NCI-H1048 (cell line): ENCODE measurements at places on chromosomes 1 and 21.
A peak's percentile ranks its signal among the peaks of the same experiment; 100 is the strongest.

DNA sequence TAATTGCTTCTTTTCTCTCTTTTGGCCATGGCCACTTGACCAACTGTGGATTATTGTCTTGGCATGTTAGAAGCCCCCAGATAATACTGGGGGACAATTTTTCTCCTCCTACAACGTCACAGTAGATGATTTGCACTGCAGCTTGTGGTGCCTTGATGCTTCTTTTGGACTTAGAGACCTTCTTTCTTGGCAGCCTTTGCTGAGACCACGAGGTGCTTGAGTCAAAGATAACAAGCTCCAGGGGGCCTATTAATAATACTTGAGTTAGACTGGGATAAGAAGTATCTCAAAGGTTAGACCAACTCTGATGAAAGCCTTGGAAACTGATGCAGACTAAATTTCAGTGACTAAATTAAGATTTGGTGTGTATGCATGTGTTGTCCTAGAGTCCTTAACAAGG is 3.2 kb downstream of the PPP1R12B start:
- DNase-seq: no peak

- DNase-seq: no peak
These were observed 78.2 kb downstream of the RNF220 start for GRCh38 chr1:44483089-44483874.

GRCh38 chr1:172774561-172774960 is 115.7 kb downstream of the FASLG start:
- no peak for DNase-seq

GRCh38 chr1:46466477-46467182 is 23.0 kb upstream of the DMBX1 start:
- DNase-seq: no peak

DNA sequence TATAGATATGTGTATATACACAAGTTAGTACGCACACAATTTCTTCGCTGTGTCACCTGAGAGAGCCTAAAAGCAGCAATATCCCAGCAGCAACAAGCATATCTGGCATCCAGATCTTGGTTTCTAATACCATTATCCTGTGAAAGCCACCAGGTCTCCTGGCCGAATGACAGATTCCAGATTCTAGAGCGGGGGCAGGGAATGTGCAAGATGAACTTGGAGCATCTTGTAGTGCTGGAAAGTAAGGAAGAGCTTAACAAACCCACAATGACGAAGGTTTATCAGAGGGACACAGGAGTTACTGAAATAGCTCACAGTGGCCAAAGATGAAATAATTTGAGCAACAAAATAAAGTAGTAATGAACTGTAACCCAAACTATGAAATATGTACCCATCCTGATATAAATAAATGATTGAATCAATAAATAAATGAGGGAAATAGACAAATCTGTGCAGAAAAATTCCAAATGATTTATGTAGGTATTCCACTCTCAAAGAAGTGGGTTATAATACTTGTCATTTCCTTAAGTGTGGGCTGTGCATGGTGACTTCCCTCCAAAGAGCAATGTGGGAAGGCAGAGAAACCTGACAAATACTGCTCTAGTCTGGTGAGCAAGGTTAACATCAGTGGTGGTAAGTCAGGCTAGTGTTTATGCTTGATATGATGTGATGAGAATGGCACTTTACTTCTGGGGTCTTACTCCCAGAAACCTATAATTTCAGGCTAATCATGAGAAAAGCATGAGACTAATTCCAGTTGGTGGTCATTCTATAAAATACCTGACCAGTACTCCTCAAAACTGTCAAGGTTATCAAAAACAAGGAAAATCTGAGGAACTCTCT is 67.9 kb downstream of the LRRC8D start:
- DNase-seq: no peak

GRCh38 chr1:228749765-228750164 is 14.5 kb downstream of the RHOU start:
- DNase-seq: no peak

DNA sequence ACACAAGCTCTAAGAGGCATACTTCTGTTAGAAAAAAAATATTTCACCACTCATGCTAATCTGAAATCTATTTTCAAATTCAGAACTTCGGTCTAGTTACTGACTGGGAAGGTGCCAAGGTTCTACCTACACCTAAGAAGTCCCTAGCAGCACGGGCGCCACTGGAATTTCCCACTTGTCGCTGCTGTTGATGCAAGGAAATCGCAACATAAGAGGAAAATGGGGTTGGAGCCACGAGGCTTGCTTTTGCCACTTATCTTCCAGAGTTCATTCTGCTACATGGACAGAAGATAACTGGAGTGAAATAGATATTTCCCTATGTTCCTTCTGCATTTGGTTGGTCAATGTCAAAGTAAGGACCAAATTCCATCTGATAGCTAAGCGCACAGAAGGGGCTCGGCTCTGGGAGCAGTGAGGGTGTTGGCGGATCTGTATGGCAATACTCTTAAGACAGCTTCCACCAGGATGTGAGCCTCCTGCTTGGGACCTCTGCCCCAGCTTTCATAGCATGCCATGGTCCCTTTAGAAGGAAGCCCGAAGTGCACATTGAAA is 47.2 kb downstream of the RCAN1 start:
- DNase-seq: no peak

DNA sequence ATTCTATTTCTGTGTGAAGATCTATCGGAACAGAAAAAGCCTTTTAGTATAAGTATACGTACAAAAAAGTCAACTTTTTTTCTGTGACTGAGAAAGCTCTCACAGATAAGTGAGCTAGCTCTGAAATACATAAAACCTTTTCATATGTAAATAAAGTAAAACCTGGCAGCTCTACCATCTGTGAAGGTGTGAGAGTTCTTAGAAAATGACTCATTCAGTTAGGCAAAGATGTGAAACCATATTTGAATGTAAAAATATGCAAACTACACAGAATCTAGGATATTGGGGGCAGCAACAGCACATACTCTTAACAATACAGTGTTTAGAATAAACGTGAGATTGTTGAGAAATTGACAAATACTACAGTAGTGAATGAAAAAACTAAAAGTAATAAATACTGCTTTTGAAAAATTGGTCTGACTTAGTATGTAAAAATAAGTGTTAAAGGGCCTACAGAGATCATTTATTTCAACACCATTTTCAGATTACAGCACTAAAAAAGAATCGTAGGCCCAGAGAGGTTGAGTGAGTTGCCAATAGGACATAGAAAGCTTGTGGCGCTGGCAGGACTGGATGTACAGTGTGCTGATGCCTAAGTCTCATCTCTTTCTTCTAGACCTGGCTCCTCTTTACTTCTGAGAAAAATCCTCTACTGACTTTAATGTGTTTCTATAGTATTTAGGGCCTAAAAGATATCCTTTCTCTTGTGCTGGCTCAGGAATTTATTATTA is 19.8 kb downstream of the ATP6V1G3 start:
- DNase-seq: peak; percentile 64

DNA sequence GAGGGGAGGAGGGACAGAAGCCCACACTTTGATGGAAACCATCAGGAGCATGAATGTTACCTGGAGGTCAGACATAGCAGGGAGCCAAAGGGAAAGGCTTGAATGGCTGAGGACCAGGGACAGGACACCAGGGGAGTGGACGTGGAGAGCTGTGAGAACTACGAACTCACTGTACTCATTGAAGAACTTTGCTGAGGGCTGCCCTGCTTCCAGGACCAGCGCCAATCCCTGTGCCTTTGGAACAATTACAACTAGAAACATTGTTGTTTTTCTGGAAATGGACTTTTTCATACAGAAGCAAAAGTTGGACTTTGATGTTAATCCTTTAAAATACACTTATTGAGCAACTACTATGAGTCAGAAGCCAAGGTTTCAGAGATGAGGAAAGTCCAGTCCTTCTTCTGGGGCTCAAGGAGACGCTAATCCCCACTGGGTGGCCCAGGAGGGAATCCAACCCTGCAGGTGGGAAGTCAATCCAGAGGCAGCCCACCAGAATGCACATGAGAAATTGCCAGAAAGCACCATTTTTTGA is 12.9 kb downstream of the TSPAN2 start:
- DNase-seq: no peak

- DNase-seq: no peak
These were observed 118.6 kb downstream of the NR5A2 start for GRCh38 chr1:200146100-200146499.

DNA sequence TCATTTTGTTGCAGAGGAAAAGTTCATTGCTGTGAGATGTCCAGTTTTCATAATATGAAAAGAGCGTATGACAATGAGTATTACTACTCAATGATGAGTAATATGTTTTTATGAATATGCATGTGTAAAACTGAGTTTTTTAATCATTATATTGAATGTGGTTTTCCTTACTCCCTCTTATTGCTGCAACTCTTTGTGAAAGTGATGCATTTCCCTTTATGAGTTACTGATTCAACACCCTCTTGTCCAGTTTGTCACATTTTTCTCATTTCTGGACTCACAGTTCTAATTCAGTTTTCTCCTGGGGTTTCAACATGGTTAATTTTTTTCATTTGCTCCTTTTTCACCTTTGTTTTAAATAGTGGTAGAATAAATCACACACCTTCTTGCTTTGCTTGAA is 35.2 kb upstream of the KCNJ15 start:
- DNase-seq: no peak
